ENCODE measurements at places on chromosomes 13 and 19.

DNA sequence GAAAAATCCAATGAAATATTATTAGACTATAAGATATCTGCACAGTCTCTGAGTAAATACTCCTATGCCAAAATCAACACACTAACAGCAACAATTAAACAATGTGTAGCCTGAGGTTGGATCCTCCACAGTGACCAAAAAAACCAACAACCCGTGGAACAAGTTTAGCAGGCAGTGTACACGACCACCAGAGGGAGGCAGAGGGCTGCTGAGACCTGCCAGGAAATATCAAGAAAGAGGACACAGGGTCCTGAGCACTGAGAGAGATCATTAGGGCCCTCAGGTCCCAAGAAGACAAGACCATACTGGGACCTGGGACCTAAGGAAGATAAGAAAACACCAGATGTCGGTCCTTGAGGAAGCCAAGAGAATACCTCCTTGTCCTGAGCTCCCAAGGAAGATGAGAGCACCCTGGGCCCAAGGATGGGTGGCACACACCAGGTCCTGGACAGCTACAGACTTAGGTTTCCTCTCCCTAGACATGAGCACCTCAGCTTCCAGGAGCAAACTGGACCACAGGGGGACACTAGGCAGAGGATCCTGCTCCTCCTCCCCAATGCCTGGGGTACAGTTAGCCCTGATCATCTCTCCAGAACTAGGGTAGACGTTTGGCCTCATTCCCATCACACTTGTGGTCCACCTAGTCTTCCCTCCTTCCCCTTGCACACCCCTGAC is 822 bp upstream of the ZNF274 start:
- no peak for DNase-seq

DNA sequence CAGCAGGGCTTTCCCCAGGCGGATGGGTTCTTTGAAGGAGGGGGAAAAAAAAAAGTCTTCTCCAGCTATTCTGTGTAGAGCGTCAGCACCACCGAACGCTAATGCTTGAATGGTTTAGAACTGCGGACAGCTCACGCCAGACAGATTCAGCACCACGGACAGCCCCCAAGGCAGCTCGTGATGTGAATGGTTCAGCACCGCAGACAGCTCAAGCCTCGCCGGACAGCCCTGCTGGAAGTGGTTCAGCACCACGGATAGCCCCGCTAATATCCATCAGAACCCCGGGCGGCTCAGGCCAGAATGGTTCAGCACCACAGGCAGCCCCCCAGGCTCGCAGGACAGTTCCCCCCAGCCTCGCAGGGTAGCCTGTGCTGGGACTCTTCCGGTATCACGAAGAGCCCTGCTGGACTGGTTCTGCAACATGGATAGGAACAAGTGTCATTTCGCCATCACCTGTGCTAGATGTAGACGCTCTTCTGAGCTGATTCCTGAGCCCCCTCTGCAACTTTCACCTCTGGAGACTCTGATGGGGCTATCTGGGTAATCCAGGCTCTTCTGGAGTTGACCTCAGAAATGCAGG is 4.9 kb upstream of the SMIM17 start:
- no peak for DNase-seq

- no peak for DNase-seq
Measured at GRCh38 chr19:1401138-1401888, at the start of gene GAMT. Gene GAMT (minus strand): TSS chr19:1401542. CDS start chr19:1401476, 66 bp downstream.

GRCh38 chr13:25981060-25981459 is 70.8 kb downstream of the SHISA2 start:
- no peak for DNase-seq

DNA sequence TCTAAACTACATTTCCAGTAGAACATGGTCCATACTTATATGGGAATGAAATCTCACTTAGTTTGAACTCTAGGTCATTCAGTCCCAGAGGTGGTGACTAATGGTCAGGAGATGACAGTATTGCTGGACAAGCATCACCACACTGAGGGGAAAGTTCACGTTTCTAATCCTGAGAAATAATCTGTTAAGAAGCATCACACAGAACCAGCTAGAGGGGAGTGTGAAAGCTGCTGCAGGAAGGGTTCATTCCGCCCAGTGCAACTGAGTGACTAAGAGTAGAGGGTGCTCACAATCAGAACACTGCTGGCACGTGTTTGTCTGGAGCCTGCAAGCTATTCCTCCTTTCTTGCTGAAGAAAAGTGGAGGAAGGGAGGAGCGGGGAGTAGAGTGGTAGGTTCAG is 2.7 kb downstream of the COL4A1 start:
- no peak for DNase-seq

DNA sequence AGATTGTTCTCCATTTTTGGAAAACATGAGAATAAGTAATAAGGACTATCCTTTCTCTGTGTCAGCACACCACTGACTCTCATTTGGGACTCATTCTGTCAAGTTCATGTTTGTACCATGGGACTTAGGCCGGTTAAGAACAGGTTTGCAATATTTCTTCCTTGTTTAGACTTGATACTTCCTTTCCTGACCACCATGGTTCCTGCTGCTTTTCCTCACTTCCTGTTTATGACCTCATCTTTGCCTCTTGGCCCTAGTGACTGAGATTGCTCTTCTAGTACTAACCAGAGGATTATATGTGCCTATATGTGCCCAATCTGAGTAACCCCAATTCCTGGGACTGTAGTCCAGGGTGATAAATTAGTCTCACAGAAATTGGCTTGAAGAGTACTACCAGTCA is 32.5 kb upstream of the NDFIP2 start:
- DNase-seq, result no peak

- DNase-seq, result no peak
Measured at GRCh38 chr19:11361037-11361770, 6.0 kb downstream of the PLPPR2 start.

DNA sequence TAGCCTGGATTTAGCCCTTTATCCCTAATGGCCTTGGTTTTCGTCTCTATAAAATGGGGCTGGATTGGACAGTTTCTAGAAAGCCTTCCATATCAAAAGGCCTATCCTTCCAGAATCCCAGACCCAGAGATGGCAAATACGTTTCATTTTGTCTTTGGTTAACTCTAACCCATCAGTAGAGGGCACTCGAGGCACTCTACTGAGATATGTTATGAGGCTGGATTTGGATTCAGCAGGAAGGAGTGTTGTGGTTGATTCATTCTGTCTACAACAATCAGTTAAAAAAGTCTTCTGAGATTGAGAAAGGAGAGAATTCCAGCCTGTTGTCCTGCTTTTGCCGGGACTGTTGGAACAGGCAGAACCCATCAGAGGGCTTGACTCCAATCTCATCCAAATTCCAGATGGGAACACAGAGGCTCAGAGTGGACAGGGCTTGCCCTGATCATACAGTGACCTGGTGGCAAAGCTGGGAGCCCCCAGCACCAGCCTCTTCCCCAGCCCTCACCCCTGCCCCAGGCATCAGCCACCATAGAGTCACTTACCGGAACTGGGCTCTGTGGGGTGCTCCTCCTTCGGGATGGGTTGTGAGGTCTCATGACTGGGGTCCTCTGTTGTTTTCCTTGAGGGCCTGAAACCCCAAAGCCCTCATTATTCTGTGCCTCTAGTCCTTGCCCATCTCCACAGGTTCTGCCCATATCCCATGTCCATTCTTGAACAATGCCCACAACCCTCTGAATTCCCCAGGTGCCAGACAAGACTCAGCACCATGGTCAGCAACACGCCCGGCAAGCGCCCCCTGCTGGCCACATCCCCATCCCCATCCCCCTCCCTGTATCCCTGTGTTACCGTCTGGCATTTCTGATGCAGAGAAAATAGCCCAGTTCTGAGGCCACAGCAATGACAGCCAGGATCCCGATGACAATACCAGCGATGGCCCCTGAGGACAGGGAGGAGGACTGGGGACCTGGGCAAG is 12.3 kb upstream of the ZNF180 start:
- DNase-seq, result no peak

- no peak for DNase-seq
Measured at GRCh38 chr13:80149736-80150135, 191.2 kb downstream of the SPRY2 start.

Measured in NCI-H187 treated with DMSO at 0.1 percent for 48 hours (cell line).